Mesenteric fat pad (tissue), 1 donor: ENCODE measurements at places on chromosomes 4 and X. TPM values are rescaled to one million over a fixed set of nuclear protein-coding genes. Genes with fewer than 3 reads are reported as not detected.

EVC2 gene
- 4.0 TPM for total RNA-seq

CLIC2 gene
- 20.8 TPM for total RNA-seq

F9 gene
- total RNA-seq, result not detected

UCHL1 gene
- total RNA-seq, result 191 TPM

SPRY1 gene
- total RNA-seq, result 343 TPM

PNMA3 gene
- 0.22 TPM for total RNA-seq

SMR3B gene
- total RNA-seq, result not detected

SMIM9 gene
- not detected for total RNA-seq

CCDC110 gene
- total RNA-seq, result 0.19 TPM

RBM41 gene
- total RNA-seq, result 10.9 TPM

TRAM1L1 gene
- total RNA-seq, result 0.64 TPM

COPS4 gene
- 31.3 TPM for total RNA-seq

ASMT gene
- total RNA-seq, result not detected

SMIM10L2A gene
- 0.39 TPM for total RNA-seq

SPANXB1 gene
- total RNA-seq, result not detected

SLITRK4 gene
- total RNA-seq, result 1.5 TPM

GLOD5 gene
- total RNA-seq, result not detected

WDR19 gene
- total RNA-seq, result 26.1 TPM

SPANXN3 gene
- not detected for total RNA-seq

FAM9B gene
- not detected for total RNA-seq

CAPN6 gene
- 0.16 TPM for total RNA-seq

RTL9 gene
- 0.22 TPM for total RNA-seq

EMCN gene
- 30.0 TPM for total RNA-seq

GAGE13 gene
- not detected for total RNA-seq

CT83 gene
- not detected for total RNA-seq

NDP gene
- not detected for total RNA-seq

CT45A3 gene
- not detected for total RNA-seq

DNAAF6 gene
- not detected for total RNA-seq

SPATA18 gene
- 7.2 TPM for total RNA-seq

RASL11B gene
- 0.77 TPM for total RNA-seq

EPGN gene
- total RNA-seq, result not detected

SERPINA7 gene
- total RNA-seq, result not detected

MAGEB17 gene
- not detected for total RNA-seq

BTK gene
- 11.5 TPM for total RNA-seq

ASB9 gene
- 2.0 TPM for total RNA-seq

DCLK2 gene
- 4.3 TPM for total RNA-seq

GABRG1 gene
- 0.16 TPM for total RNA-seq

SCRG1 gene
- total RNA-seq, result 1.1 TPM

HSFX1 gene
- total RNA-seq, result 0.64 TPM

SULT1B1 gene
- 5.4 TPM for total RNA-seq
